Urinary bladder (tissue), 4 donors: ENCODE measurements at places on chromosomes 3 and 15. TPM values are rescaled to one million over a fixed set of nuclear protein-coding genes. Genes with fewer than 3 reads are reported as not detected.

DNA sequence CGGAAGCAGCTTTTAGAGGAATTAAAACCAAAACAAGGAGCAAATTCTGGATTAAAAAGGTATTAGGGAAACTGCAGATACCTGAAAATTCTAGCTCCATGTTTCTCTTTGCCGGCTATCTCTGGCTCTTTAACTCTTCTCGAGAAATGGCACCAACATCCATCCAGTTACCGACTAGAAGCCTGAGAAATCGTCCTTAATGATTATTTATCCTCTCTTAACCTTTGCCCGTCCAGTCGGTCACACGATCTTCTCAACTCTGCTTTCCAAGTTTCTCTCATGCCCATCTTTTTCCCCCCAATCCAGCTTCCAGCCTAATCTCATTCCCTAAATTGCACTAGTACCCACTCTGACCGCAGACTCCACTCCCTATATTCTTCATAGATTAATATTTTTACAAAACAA, 596 bp upstream of the SGO1 start:
- no peak for DNase-seq

DNA sequence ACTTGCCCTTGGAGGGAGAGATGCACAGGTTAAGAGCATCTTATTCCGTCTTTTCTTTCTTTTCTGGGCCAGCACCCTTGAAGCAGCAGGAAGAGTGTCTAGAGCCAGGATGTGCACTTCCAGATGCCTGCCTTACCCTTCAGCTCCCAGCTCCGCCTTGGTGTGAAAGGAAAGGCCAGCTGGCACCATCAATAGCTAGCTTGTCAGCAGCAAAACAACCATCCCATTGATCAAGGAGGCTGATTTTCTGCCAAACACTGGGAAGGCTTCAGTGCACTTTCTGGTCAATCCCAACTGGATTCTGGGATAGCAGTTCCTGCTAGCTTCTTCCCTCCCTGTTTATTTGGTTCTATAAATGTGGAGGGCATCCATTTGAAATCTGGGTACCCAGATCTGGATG, 110.9 kb upstream of the GALNT15 start:
- no peak for DNase-seq

- no peak for DNase-seq
Observed at GRCh38 chr3:179806177-179806576, 153.3 kb downstream of the USP13 start.

- no peak for DNase-seq
Observed at GRCh38 chr3:125231895-125232294, 19.3 kb upstream of the SLC12A8 start.

DNA sequence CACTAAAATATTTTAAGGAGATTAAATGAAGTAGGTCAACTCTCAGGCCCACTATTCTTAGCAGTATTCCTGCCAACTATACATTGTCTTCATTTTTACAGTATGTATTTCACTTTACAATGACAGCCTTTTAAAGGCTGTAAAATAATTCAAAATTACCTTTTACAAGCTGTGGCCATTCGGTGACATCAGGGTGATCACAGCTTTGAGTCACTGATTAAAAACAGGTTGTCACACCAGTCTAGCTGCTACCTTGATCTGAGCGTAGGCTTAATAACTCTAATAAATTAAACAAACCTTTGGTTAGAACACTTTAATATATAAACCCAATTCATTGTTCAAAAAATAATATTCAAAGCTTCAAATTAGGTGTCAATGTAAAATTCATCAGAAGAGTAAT, 29.9 kb downstream of the UBE3A start:
- DNase-seq = no peak

DNA sequence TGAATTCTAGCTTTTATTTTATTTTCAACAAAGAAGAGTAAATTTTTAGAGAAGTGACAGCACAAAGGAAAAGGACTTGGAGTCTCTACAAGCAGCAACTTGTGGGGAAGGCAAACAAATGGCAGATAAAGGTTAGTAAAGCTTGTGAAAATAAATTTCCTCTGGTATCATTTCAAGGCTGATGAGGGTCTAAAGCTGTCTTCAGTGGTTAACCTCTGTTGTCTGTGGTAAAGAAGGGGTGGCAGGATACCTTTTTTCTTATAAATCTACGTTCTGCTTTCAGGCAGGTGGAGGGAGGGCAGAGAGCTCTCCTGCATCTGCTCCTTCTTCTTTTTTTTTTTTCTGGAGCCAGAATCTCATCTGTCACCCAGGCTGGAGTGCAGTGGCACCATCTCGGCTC, 50.5 kb downstream of the NMD3 start:
- DNase-seq = no peak

GRCh38 chr3:135991621-135992020, 26.1 kb downstream of the PPP2R3A start:
- DNase-seq = no peak

DNA sequence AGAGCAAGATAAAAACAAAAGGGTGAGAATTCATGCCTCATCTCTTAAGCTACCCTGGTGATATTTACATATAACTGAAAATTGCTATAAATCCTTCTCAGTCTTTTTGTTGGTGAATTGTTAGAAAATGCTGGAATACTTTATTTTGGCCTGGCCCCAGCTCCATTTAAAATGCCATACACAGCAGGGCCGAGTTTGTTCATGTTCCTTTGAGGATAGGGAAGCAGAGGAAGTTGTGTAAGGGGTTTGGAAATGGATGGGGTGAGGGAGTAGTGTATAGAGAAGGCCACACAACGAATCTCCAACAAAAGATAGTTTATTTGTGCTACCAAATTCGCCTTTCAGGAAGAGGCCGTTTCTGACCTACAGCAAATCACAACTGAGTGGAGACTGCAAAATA, 78.6 kb upstream of the ADAMTS9 start:
- DNase-seq = no peak

DNA sequence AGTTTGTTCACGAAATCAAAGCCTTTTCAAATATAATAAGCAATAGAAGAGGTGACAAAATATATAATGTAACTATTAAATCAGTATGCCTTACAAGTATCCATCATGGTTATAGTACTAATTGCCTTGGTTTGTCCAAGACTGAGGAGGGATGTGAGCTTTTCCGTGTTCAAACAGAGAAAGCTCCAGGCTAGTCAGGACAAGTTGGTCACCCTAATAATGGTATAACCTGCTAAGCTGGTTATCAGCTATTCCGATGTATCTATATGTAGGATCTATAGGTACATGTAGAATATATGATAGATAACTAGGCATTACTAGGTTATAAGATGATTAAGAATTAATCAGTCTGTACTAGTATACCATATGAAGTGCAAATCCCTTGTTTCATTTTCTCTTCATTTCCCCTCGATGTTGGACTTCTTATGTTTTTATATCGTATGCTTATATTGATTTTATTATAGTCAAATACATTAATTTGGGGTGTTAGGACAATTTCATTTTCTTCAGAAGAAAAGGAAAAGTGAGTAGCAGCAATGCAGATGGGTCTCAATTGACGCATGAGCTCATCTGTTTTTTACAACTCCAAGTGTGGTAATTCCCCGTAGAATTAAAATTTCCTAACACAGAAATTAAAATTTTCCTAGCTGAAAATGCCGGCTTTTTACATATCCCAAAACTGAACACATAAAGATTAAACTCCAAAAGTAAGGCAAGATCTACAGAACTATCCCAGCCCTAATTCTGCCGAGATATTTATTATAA, 419.1 kb downstream of the TIGIT start:
- no peak for DNase-seq

SLC51A gene
- not detected for total RNA-seq

FBXO45 gene
- 19.5 TPM for total RNA-seq

GHSR gene
- not detected for total RNA-seq

ADGRG7 gene
- total RNA-seq = 0.11 TPM

BSN gene
- total RNA-seq = 0.48 TPM

DISP2 gene
- total RNA-seq = 0.63 TPM
